ENCODE measurements at places on chromosomes 5 and 9.

DNA sequence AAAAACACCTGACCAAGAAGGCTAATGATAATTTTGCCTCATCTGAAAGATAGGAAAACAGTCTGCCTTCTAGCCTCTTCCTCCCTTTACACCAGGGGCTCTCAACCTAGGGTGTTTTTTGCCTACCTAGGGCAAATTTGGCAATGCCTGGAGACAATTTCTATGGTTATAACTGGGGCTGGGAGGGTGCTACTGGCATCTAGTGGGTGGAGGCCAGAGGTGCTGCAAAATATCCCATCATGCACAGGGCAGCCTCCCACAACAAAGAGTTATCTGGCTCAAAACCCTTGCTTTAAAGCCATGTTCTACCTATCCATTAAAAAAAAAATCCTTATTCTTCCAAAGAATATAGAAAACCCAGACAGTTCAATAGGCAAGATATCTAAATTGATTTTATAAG, 45.0 kb upstream of the NR3C1 start:
- DNase-seq: no peak

DNA sequence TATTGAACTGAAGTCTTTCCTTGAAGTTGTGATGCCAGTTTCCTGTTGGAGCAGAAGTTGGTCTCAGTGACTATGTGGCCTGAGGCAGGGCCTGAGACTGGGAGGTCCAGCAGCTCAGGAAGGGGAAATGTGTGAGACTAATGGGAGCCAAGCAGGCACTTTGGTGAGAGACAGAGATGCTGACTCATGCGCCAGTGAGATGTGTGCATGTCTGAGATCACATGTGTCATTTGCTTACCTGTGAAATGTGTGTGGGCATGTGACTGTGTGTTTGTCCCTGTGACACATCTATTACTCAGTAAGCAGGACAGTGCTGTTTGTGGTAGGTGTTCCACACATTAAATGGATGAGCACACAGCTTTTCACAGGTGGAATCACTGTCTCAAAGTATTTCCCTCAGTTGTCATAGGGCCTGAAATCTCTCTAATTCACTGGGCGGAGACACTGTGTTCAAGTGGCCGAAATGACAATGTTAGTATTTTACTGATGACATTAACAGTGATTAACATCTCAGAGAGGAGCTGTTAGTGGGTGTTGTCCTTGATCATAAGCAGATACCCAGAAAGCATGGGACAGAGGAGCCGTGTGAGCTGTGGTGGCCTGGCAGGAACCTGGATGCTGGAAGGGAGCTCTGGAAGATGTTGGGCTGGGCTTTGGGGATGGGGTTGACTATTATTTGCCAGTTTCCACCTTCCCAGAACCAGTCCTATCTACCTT, 7.4 kb downstream of the NPR2 start:
- no peak for DNase-seq

DNA sequence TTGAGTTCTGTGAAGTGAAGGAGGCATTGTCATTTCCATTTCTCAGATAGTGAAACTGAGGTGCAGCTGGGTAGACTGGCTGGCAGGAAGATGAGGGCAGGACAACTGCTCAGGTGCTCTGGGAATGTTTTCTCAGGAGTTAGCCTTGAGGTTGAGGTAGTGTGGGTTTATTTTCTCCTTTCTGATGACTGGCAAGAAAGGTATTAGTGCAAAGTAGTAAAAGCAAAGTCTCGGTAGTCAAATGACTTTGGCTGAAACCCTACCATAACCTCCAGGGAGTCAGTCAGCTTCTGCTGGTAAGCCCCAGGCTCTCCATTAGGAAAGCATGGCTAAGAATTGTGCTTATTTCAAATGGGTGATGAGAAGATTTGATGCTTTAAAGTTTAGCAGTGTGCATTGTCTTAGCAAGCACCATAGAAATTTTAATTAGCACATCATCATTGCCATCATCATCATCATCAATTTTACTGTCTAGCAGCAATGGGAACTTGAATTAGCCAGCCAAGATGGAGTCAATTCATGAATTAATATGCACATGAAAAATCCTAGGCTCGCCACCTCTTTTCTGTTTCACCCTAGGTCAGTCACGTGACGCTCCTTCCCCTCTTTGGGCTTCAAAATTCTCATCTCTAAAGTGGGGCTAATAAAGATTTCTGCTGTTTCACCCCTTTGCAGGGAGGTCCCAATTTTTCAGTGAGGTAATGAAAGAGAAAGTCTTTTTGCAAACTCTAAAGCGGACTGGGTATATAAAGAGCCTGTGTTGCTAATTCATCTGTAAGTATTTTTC, 10.7 kb upstream of the PAPPA start:
- no peak for DNase-seq

GRCh38 chr5:96875791-96876291, 459 bp upstream of the ERAP2 start:
- no peak for DNase-seq

DNA sequence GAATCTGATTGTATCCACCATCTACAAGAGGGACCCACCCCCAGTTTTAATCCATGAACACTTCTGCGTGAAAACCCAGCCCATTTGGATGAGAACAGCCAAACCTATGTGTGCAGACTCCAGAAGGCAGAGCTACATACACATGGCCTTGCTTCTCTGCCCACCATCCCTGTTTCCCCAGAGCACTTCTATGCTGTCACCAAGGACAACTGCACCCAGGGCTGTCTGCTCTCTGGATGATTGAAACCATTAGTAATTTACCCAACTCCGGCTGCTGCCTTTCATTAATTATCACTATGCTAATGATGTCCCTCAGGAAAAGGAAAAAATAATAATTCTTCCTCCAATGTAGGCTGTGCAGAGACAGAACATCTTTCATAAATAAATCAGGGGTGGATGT, 8.9 kb downstream of the CARTPT start:
- no peak for DNase-seq

DNA sequence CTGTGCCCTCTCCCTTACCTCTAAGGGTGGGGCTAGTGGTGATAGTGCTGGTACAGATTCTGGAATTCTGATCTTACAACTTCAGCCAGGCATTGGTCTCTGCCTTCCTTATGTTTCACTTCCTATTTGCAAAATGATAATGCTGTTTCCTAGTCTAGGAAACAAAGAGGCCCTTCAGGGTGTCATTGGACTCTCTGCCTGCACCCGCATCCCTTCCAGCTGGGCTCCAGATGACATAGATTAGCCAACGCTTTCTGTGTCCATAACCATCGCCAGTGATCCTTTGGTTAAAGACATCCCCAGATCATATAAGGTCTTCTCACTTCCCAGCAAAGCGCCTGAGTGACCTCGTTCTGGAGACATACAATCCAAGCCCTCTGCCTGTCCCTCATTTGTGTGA, 180.7 kb downstream of the ERCC6L2 start:
- DNase-seq: no peak

DNA sequence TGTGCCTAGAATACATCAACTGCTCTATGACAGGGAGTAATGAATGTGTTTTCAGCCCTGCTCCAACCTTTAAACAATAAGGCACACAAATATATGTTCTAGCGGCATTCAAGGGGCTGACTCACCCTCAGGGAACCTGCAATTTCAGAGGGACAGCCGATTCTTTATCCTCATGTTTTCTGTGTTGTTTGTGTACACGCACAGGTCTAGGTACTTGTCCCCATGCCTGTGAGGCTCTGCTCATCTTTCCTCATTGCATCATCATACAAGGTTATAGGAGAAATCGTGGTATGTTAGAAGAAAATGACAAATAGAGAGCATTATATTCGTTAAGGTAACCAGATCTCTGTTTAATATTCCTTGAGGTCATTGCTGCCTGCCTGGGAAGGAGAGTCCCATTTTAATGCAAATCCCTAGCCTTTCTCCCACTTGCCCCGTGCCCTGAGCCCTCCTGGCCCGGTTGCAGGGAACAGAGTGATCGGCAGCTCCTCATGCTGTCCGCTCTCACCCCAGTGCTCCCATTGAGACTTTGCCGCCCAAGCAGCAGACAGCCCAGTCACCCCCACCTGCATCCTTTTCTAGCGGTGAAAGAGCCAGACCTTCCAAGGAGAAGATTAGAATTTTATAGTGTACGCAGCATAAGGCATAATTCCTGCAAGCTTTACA, 14.6 kb downstream of the MAP1B start:
- DNase-seq: no peak

- DNase-seq: no peak
These were observed 185.4 kb upstream of the SEMA6A start for GRCh38 chr5:116759860-116760640.

- DNase-seq: no peak
These were observed 43.3 kb upstream of the NEURL1B start for GRCh38 chr5:172597755-172598155.

DNA sequence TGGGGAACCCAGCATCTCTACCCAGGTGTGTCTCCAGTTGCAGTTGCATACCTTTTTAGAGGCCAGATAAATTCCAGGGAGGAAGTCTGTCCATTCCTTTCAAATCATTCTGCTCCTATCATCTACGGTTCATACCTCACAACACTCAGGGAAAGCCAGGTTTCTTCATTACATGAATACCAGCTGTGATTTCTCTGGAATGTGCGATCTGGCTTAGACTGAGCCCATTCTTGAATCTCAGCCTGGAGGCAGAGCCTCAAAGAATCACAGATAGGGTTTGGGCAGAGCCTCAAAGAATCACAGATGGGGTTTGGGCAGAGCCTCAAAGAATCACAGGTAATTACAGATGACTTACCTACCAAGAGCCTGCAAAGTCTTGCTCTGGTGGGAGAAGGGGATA, 7.2 kb downstream of the P4HA2 start:
- DNase-seq: no peak

DNA sequence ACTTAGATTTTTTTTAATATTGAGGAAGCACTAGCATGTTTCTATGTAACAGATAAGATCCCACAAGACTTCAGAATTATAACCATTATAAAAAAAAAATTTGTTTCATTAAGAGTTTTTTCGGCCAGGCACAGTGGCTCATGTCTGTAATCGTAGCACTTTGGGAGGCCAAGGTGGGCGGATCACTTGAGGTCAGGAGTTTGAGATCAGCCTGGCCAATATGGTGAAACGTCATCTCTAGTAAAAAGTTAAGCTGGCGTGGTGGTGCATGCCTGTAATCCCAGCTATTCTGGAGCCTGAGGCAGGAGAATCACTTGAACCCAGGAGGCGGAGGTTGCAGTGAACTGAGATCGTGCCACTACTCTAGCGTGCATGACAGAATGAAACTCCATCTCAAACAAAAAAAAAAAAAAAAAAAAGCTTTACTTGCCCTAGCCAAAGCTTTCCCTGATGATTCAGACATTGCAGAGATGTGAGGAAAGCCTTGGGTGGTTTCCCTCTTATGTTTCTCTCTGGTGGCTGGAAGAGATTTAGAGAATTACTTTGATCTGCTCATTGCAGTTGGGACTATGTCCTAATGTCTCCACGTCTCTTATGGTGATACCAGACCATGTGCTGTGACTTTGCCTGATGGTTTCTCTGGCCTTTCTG, 65.4 kb downstream of the EGFLAM start:
- no peak for DNase-seq

GRCh38 chr9:117368684-117369230, 46.1 kb downstream of the ASTN2 start:
- no peak for DNase-seq

DNA sequence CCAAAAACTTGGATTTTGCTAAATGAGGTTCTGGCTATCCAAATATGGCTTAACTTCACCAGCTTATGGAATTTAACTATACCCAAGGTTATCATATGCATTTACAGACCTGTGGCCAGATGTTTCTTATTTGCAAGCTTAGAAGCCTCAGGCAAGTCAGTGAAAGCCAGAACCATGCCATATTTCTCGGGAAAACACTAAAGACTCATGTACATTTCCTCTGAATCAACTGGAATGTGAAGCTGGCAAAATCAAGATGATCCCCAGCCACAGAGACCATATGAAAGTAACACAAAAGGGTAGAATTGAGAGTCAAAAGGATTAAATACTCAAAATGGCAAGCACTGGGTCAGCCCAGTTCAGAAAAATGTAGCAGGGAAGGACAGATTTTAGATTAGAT, 76.4 kb upstream of the SLC1A1 start:
- DNase-seq: no peak

GRCh38 chr5:50653946-50654345, 12.5 kb upstream of the PARP8 start:
- no peak for DNase-seq

- DNase-seq: no peak
These were observed 27.7 kb upstream of the CTSL start for GRCh38 chr9:87698069-87698809.

DNA sequence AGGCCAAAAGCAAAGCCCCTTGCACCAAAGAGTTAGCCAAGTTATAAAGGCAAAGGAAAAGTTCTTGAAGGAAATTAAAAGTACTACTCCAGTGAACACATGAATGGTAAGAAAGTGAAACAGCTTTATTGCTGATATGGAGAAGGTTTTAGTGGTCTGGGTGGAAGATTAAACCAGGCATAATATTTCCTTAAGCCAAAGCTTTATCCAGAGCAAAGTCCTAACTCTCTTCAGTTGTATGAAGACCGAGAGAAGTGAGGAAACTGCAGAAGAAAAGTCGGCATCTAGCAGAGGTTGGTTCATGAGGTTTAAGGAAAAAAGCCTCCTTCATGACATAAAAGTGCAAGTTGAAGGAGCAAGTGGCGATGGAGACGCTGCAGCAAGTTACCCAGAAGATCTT, 3.1 kb upstream of the NUDT12 start:
- no peak for DNase-seq

GRCh38 chr5:96958977-96959376, 23.1 kb downstream of the LNPEP start:
- DNase-seq: no peak

DNA sequence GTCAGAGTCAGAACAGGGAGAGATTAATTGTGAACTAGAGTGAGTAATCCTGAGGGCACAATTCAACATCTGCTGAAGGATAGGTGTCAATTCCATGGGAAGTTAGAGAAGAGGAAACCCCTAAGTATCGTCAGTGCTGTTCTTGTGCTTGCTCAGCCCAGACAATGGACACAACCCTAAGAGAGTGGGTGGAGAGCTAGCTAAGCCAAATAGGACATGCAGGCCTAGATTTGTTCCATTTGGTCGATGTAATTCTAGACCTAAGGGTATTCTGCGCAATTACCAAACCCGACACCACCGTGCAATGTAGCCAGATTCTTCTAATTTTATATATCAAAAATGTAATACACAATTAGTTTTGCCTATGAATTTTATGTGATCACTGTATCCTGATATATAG, 431.6 kb downstream of the SH3GL2 start:
- no peak for DNase-seq

DNA sequence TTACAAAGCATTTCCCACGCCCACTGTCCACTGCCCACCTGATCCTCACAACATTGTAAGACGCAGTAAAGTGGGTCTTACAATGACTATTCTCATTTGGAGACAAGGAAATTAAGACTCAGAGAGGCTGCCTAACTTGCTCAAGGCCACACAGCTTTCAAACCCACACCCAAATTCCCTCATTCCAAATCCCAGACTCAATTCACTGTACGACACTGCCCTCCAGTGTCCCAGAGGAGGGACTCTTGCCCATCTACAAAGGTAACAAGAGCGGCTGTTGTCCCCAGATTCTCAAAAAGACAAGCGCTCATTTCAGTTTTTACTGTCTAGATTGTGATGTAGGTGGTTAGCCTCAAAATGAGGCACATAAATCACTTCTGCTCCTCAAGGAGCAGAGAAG, 184.6 kb downstream of the ACTL7B start:
- no peak for DNase-seq

Data from cortex of kidney (tissue), 1 donor.